ENCODE measurements at places on chromosomes 2 and 18.
A peak's percentile ranks its signal among the peaks of the same experiment; 100 is the strongest.

DNA sequence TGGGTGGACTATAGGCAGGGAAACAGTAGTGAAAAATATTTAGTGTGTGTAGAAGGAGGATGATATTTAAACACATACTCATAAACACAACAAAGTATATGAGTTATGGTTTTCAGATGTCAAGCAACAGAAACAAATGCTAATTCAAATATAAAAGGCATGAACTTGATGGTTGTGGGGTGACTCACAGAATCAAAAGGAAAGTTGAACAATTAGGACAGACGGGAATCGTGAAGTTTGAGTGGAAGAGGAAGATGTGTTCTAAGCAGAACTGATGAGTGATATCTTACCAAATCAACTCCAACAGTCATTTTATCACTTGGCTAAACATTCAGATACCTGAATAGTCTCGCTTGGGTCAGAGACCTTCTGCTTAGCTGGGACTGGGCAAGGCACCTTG is 53.6 kb upstream of the ITGA6 start:
- DNase-seq: no peak

DNA sequence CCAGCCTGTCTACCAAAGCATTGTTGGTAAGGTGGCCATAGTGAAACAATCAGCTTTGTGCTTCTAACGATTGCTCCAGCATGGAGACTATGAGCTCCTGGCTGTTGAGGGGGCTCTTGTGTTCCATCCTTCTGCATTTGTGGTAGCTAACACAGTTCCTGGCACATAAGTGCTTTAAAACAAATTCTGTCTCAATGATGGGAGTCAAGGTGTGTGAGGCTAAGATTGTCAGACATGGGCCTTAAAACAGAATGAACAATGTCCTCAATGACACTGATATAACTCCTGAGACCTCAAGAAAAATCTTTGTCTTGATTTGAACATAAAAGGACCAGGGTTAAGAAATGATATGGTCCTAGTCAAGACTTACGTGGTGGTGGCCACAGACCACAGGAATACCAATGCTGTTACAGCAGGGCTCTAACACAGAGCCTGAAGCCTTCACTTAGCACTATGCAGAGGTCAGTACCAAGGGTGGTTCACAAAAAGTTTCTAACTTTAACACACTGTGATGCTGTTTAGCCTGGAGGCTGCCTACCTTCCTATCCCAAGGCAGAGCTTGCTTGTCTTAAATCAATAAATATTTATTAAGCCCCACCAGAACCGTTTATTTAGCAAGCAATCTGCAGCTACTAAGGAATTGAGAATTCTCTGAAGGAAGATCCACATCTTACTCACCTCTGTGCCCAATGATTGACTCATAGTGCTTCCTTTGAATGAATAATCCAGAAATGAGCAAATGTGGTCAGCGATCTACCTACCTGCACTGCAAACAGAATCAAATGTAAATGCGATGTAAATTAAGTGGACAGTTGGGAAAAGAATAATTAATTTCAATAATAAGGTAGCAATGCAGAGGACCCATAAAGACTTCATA is 35.1 kb downstream of the EVA1A start:
- DNase-seq: no peak

DNA sequence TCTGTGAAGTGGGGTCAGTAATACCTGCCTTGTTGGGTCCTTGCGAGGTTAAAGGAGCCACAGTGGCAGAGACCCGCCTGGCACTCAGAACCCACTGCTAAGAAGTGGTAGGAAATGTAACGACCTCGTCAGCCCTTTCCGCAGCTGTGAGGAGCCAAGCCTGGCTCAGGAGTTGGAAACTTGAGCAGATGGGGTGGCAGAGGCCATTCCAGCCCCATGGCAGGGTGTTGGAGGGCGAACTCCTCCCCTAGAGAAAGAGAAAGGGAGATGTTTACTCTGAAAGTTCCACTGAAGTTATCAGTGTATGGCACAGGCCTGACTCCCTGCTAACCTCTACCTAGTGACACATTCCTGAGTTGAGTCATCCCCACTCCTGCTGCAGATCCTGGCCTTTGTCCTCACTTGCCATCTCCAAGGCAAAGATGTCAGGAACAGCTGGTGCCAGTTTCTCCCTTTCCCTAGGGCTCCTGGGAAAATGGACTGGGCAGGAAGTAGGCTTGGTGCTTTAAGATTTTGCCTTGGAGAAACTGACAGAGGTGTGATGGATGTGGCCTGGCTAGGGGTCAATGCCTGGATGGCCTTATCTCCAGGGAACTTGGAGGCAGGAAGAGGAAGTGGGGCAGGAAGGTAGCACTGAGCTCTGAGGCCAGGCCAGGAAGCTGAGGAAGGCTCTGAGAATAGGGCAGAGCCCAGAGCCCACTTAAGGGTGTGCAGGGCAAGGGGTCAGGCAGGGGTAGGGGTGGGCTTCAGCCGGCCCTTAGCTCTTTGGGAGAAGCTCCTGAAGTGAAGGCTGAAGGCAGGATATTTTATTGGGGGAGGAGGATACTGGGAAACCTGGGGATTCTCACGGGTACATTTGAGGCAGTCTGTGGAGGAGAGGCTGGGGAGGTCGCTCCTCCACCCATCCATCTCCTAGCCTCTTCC is 888 bp downstream of the VAMP5 start:
- no peak for DNase-seq

- DNase-seq: no peak
These were observed 18.9 kb upstream of the THOC1 start for GRCh38 chr18:286515-287310.

- no peak for DNase-seq
These were observed 52.5 kb upstream of the GPR17 start for GRCh38 chr2:127593228-127594115.

GRCh38 chr2:156748221-156748620 is 312.0 kb downstream of the GPD2 start:
- DNase-seq: no peak

- peak; percentile 35 for DNase-seq
These were observed 125.4 kb upstream of the RNF152 start for GRCh38 chr18:62018034-62018758.

Data from NCI-H524 (cell line).